ENCODE measurements at places on chromosomes 13 and 19.
A peak's percentile ranks its signal among the peaks of the same experiment; 100 is the strongest.

DNA sequence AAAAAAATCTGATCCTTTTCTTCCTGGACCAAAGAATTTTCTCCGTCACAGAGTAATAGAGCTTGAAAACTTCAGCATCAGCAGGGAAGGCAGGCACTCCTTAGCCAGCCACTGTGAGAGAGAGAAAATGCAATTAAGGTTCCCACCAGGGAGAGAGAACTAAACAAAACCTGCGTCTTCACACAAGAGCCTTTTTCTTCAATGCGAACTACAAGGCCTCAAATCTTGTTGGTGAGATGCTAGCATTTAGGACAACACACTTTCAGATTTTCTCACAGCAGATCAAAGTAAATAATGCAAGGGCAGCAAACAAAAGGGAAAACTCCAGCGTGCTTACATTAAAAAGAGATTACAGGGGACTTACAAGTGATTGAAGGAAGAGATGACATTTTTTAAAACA lies 80.1 kb downstream of the DACH1 start:
- DNase-seq: no peak

DNA sequence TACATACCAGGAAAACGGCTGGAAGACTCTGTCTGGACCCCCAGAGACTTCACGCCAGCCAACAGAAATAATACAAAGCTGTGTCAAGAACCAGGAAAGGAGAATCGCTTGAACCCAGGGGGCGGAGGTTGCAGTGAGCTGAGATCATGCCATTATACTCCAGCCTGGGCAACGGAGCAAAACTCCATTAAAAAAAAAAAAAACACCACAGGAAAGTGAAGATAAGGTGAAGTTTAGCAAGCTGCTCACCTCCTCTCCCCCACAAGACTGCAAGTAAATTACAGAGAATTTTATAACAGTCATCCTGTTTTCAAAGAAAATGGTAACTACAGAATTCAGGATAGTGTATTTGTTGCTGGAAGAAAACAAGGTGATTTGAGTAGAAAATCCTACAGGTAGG lies 984 bp upstream of the OR7G1 start:
- no peak for DNase-seq

GRCh38 chr19:14349426-14349825 lies 31.8 kb upstream of the ADGRE5 start:
- DNase-seq: no peak

DNA sequence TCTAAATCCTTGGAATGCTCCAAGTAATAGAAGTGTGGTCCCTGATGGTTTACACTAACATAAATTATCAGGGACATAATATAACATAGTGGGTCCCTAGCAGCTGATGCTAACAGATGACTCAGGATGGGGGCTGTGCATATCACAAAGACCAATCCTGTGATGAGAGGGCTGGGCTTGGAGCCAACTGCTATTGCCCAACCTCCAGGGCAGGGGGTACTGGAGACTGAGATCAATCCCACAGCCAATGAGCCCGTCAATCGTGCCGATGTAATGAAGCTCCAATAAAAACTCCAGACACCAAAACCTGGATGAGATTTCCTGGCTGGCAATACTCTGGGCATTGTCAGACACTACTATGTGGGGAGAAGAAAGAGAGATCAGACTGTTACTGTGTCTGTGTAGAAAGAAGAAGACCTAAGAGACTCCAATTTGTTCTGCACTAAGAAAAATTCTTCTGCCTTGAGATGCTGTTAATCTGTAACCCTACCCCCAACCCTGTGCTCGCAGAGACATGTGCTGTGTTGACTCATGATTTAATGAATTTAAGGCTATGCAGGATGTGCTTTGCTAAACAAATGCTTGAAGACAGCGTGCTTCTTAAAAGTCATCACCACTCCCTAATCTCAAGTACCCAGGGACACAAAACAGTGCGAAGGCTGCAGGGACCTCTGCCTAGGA lies 33.4 kb downstream of the ABCC4 start:
- peak; percentile 94 for DNase-seq

- no peak for DNase-seq
Measured at GRCh38 chr19:21856773-21857514, 21.0 kb upstream of the ZNF43 start.

DNA sequence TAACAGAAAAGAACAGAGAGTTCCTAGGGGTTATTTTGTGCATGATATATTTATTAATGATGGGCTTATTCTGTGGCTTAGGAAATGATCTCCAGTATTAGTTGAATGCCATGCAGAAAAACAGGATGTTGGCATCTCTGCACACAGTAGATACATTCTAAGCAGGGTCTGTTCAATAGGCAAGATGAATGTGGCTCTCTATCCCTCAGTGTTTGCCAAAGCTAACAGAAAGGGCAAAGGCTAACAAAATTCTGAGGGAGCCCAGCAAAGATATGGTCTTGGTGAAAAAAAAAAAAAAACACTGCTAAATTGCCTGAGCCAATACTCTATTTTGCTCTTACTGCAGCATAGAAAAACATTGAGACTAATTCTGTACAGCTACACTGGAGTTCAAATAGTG lies 1095.8 kb downstream of the UQCRFS1 start:
- no peak for DNase-seq

GRCh38 chr13:91014696-91015095 lies 332.8 kb upstream of the MIR17HG start:
- DNase-seq: no peak

DNA sequence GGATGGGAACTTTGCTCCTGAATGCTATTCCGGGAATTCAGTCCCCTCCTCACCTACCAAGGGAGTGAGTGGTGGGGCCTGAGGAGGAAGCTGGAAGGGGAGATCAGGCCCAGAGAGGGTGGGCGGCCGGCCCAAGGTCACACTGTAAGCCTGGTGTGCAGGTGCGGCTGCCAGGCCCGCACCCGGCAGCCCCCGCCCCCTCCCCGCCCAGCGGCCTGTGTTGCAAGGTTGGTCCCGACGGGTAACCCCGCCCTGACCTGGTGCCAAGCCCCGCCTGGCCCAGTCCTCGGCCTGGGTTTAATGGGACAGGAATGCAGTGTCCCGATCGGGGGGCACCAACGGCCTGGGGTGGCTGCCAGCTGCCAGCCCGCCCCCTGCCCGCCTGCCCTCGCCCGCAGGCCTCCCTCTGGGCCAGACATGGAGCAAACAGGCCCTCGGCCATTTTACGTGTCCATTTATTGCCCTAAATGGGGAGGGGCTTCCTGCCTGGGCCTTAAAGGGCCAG lies 5.5 kb downstream of the ZBTB7A start:
- DNase-seq: no peak

GRCh38 chr19:5621945-5622464 lies 571 bp downstream of the SAFB2 start:
- DNase-seq: no peak

DNA sequence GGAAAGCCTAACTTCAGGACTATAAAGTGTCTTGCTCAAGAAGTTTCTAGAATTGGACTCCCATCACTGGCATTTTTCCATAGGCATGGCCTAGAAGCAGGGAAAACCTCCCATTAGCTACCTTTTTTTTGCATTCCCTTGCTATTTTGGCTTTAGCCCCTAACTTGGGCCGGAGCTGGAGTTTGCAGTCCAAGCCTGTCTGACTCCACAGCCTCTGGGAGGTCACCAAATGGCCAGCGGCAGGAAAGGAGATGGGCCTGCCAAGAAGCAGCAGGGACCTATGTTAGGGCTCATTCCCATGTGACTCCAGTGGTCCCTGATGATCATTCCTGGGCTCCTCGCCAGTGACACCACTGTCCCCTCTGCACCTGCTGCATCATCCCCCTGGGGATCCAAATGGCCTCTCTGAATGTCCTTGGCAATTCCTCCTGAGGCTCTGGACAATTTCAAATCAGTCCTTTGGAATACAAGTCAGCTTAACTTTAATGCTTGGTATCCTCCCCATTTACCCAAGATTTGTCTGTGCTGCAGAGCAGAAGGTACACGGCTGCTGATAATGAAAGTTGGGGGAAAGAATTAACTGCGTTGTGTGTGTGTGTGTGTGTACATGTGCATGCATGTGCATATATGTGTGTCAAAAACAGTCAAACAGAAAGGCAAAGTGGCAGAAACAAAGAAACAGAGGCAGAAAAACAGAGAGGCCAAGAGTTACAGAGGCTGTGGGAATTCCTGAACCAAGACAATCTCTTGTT lies 69.8 kb upstream of the SERP2 start:
- peak; percentile 18 for DNase-seq

DNA sequence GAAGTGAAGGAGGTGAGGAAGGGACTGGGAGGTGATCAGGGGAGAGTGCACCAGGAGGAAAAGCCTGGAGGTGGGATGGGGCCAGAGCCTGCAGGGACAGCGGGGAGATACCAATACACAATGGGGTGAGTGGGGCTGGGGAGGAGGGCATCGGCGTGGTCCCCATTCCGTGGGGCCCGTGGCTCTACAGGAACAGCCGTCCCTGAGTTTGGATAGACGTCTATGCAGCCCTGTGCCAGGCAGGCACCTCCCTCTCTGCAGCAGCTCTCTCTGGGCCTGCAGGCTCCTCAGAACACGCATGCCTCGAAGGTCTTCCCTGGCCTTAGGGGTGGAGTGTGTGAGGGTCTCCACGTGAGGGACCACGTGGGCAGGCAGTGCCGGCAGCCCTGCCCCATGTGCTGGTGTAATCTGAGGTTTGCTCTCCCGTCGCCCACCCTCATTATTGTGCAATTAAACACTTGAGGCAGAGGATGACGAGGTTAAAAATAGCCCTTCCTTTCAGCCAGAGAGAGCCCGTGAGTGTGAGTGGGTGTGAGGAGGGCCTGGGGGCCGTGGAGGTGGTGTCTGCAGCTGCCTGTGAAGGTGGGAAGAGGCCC lies 16.5 kb downstream of the C2CD4C start:
- no peak for DNase-seq

GRCh38 chr19:49824662-49825061 lies 6.6 kb downstream of the MED25 start:
- no peak for DNase-seq

GRCh38 chr19:56671613-56671994 lies at the start of gene ZNF835:
TSS of gene ZNF835 (minus strand) at chr19:56671757. CDS start at chr19:56665198, 6,559 bp downstream.
- DNase-seq: peak; percentile 13

- DNase-seq: peak; percentile 52
Measured at GRCh38 chr13:35781036-35782000, 304.8 kb upstream of the MAB21L1 start.

DNA sequence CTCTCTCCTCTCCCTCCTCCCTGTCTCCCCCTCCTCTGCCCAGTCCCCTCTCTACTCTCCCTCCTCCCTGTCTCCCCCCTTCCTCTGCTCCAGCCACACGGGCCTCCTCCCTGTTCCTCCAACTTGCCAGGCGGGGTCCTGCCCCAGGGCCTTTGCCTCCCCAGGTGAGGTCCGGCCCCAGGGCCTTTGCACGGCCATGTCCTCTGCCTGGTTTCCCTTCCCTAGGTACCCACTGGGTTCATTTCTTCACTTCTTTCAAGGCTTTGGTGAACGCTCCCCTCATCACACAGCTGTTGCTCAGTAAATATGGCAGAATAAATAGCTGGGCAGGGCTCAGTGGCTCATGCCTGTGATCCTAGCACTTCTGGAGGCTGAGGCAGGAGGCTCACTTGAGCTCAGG lies 21.2 kb downstream of the MISP start:
- DNase-seq: no peak

DNA sequence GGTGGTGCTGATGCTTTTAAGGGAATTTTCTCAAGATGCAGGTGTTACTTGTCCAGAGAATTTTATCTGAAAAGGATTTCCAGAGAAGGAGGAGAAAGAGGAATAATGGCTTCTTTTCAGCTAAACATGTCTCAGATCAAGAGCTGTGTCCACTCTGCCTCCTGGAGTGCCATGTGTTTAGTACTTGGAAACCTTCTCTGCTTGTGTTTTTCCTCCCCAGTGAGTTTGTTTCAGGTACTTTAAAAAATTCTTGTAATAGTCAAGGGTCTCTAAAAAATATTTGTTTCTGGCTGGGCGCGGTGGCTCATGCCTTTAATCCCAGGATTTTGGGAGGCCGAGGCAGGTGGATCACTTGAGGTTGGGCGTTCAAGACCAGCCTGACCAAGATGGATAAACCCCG lies 22.7 kb downstream of the ZNF431 start:
- no peak for DNase-seq

DNA sequence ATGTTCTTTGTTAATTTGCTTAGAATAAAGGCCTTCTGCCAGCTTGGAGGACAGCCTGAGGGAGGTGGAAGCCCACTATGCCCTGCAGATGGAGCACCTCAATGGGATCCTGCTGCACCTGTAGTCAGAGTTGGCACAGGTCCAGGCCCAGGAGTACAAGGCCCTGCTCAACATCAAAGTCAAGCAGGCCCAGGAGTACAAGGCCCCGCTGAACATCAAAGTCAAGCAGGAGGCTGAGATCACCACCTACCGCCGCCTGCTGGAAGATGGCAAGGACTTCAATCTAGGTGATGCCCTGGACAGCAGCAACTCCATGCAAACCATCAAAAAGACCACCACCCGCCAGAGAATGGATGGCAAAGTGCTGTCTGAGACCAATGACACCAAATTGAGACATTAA lies 41.7 kb downstream of the ZNF85 start:
- no peak for DNase-seq

DNA sequence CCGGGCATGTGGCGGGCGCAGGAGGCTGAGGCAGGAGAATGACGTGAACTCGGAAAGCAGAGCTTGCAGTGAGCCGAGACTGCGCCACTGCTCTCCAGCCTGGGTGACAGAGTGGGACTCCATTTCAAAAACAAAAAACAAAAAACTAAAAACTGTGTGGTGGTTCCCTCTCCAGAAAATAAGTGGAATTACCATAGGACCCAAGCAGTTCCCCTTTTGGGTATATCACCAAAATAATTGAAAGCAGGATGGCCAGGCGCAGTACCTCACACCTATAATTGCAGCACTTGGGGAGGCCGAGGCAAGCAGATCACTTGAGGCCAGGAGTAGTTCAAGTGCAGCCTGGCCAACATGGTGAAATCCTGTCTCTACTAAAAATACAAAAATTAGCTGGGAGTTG lies 15.7 kb upstream of the LDLR start:
- no peak for DNase-seq

GRCh38 chr19:16094360-16095070 lies 17.2 kb upstream of the RAB8A start:
- peak; percentile 78 for DNase-seq

DNA sequence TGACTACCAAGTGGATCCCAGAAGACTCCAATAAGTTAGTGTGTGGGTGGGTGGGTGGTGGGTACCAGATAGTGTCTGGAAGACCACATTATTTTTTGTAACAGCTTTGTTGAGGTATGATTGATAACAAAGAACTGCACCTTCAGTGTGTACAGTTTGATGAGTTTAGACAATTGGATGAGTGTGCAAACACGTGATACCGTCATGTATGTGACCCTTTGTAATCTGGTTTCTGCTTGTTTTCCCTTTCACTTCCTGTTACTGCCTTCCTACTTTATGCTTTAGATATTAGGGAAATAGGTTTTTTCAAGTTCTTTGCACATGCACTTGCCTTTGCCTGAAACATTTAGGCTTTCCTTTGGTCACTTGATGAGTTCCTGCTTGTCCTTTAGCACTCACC lies 8.5 kb downstream of the RPL21 start:
- no peak for DNase-seq
